ENCODE measurements at places on chromosomes 13 and 19.

DNA sequence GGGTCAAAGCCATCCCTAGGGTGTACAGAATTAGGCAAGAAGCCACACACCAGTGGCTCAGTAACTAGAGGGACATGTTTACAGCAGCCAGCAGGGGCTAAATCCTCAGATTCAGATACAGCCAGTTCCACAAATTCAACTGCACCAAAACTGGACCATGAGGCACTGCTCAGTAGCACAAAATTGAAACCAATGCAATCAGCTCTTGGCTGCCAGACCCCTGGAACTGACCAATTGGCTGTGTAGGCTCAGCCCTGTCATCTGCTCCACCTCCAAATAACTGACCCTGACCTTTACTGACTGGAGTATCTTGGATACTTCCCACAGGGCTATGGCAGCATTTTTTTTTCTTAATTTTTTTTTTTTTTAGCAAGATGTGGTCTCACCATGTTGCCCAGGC lies 226.5 kb downstream of the FOXO1 start:
- no peak for DNase-seq

DNA sequence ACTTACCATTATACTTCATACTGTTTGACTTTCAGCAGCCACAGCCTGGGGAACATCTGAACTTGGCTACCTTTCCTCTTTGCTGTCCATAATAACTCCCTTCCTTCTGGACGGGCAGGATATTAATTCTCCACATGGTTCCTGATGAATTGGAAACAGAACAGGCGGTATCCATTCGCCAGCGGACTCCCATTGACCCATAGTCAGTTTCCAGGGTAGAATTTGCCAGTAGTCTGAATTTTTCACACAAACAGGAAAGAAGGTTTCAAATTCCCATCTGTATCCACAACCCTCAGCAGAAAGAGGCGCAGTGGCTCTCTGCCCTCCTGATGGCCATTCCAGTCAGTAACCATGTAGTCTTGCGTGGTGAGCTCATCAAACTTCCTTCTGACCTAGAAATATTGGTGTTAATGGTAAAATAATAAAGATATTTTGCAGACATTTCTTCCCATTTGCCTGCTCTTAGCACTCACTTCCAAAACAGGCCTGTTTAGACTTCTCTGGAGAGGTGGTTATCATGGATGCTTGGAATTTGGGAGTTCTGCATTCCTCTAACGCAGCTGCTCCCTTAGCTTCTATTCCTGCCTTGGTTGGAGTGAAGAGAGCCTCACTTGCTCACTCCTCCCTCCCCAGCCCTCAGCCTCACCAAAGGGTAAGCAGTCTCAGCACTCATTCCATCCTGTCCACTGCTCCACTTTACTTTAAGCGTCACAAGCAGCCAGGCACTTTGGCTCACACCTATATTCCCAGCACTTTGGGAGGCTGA lies 75.0 kb upstream of the OXGR1 start:
- no peak for DNase-seq

DNA sequence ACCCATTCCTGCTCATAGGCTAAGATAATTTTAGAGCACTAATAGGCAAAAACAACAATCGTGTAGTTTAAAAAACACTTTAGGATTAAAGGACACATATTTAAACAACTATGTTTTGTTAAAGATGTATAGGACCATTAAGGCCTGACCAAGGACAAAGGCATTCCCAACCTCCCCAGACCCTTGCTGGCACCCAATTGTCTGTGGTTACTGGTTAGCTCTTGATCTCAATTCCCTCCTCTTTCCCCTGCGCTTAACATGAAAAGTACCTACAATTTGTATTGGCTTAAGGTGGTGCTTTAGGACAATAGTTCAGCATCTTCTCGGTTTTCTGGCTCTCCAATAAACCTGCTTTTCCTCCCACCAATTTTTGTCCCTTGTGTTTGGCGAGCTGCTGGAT lies 51.0 kb downstream of the TEX26 start:
- DNase-seq, result no peak

GRCh38 chr19:50233308-50233910 lies 30.0 kb downstream of the MYH14 start:
- no peak for DNase-seq

DNA sequence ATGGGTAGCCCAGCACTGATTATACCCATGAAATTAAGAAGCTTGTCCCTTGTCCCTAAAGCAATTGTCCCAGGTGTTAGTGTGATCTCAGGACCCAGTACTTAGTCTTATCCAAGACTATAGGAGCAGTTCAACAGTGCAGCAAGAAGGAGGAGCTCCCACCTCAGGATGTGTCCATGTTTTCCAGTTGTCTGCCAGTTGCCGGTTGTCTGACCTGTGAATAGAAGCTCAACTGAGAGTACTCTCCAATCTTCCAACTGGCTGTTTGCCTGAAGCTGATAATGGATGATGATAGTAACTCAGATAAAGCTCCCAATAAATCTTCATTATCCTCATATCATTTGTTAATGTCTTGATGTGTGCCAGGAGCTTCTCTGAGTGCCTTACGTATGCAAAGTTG lies 107.2 kb upstream of the HTR2A start:
- no peak for DNase-seq

- peak; percentile 94 for DNase-seq
These were observed 60.5 kb downstream of the CELF5 start for GRCh38 chr19:3284759-3285646.

- no peak for DNase-seq
These were observed 6.2 kb upstream of the PRKCG start for GRCh38 chr19:53875602-53876325.

- DNase-seq, result no peak
These were observed 123.4 kb downstream of the NUFIP1 start for GRCh38 chr13:44865722-44866410.

DNA sequence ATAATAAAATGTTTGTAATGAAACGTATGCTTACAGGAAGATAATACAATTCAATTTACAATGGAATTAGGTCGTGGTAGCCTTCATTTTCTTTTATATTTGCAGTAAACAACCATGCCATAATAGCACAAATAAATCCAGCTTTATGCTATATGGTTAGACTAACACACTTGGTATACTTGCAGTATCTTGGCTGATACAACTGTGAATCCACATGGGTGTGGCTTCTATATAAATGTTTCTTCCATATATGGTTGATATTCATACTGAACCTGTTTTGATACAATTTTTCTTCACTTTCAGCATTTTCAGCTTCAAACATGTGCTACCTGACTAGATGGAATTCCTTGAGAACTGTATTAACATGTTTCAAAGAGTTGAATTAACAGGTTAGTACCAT lies 20.4 kb upstream of the SPRY2 start:
- DNase-seq, result no peak

- DNase-seq, result no peak
These were observed 10.7 kb downstream of the AP2S1 start for GRCh38 chr19:46839752-46840497.

GRCh38 chr19:489418-490196 lies 6.7 kb upstream of the MADCAM1 start:
- DNase-seq, result no peak

Data from activated naive CD4-positive, alpha-beta T cell treated with anti-CD3 and anti-CD28 coated beads for 36 hours (primary cell).